ENCODE measurements at places on chromosomes 6 and 20.

GRCh38 chr6:144405163-144405562 lies 120.0 kb downstream of the UTRN start:
- peak; percentile 33 for DNase-seq

DNA sequence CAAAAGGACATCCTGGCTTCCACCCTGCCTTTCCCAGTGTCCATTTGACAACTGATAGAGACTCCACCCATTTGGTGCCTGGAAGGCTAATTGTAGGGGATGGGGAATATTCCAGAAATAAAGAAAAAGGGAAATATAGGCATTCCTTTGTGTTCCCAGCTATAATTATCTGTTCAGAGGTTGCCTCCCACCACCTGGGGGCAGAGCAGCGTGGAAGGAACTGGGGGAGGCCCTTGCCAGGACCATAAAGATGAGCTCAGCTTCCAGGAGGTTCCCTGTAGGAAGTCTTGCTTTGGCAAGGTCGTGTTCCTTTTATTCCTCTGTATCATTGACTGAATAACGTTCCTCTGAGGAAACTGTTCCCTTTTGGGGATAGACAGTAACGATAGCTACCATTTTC lies 214.7 kb downstream of the TFAP2C start:
- DNase-seq: no peak

DNA sequence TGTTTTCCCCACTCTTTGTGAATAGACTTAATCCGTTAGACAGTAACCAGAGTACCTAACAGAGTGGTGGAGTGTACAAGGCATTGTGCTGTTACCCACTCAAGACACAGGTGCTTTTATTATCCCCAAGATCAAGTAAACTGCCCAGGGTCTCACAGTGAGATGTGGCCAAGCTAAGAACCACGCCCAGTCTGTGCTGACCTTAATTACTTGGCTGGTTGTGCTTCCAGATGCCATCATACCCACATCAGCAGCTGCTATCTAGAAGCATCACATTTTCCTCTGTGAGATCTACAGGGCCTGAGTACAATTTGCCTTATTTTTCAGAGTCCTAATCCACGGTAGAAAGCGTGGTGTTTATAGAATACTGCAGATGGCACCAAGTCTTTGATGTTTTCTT lies 70.3 kb downstream of the GFRA4 start:
- DNase-seq: no peak

DNA sequence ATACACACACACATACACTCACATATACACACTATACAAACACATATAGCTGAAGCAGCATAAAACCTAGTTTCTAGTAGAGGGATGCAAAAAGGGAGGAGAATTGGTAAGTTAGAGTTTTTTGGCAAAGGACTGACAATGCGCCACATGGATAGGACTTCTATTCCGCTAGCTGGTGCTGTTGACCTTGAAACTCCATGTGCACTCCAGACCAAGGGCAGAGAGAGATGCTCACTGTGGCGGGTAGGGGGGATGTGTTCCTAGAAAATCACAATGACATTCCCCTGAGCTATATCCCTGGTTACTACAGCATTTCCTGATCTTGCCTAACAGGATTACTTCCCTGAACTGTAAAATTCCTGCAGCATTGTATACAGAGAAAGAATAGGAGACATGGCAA lies 19.2 kb downstream of the MICA start:
- no peak for DNase-seq

- no peak for DNase-seq
Measured at GRCh38 chr6:90701146-90701781, 114.4 kb upstream of the MAP3K7 start.

DNA sequence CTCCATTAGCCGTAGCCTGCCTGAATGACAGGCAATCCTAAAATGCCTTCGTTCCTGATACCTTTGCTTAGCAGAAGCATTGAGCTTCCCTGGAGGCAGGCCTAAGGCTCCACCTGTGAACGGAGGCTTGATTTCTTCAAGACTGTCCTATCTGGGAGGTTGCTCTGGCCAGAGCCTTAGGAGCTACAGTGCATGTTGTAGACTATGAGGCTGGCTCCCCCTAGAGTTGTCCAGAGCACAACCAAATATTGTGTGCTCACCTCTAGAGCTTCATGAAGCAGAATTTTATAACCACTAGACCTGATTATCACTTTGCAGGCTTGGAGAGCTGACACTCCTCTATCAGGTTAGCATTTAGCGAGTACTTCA lies 217.8 kb downstream of the MAFB start:
- DNase-seq: no peak

GRCh38 chr6:33757113-33757512 lies 10.4 kb upstream of the IP6K3 start:
- no peak for DNase-seq

GRCh38 chr6:148273962-148274752 lies 68.5 kb upstream of the SASH1 start:
- peak; percentile 49 for DNase-seq

DNA sequence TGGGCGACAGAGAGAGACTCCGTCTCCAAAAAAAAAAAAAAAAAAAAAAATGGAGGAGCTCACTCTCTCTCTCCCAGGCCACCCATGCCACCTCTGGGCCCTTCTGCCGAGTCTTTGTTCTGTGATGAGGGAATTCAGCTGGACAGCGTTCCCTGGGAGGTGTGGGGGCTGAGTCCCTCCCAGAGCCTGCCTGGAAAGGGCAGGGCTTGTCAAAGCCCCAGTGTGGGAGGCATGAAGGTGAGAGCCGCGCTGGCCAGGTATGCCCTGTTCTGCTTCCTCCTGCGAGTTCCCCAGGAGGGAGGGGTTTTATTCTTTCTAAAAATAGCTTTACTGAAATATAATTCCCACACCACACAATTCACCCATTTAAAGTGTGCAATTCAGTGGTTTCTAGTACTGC lies 69.6 kb downstream of the TMEM242 start:
- no peak for DNase-seq

DNA sequence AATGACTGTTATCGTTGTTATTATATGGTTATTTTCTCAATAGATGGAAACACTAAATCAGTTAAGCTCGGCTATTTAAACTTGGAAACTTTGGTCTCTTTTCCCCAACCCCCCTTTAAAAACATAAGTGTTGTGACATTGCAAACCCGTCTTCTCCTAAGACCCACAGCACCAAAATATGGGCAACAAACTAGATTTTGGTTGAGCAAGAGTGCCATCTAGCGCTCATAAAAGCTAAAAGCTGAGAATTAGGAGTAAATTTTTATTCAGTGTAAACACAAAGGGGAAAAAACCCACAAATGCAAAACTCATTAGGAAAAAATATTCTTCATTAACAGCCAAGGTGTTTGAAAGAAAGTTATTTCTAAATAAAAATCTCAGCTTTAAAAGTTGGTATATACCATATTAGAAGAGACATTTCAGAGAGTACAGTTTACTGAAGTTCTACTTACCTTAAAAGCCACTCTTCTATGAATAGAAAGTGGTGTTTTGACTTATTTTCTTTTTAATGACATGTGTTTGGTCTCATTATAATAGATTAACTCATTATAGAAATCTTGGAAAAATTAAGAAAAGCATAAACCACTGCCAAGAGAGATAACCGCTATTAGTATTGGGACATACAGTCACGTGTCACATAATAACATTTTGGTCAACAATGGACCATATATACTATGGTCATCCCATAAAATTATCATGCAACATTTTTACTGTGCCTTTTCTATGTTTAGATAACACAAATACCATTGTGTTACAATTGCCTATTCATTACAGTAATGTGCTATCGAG lies 21.1 kb downstream of the SESN1 start:
- DNase-seq: peak; percentile 74

GRCh38 chr6:157128235-157128775 lies 195.0 kb downstream of the TMEM242 start:
- DNase-seq: no peak

DNA sequence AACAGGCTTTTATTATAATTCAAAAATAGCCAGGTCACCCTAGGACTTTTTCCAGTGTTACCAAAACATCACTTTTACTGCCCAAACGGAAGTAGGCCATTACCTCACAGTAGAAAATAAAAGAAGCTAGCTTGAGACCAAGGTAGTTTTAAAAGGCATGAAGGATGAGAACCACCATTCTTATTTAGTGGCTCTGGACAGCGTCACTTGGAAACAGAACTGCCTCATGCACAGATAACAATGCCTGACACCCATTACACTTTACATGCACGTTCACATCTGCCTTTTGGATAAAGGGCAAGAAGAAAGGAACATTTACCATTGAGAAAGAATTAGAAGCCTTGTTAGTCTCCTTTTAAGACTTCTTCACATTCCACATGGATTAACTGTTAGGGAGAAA lies 1.9 kb upstream of the PAQR8 start:
- DNase-seq: no peak

All from fibroblast of skin of right quadriceps (primary cell).